Fibroblast of pulmonary artery (primary cell): ENCODE measurements at places on chromosomes 2 and 18.

- DNase-seq: no peak
Observed at GRCh38 chr2:119208791-119209203, 14.8 kb upstream of the STEAP3 start.

DNA sequence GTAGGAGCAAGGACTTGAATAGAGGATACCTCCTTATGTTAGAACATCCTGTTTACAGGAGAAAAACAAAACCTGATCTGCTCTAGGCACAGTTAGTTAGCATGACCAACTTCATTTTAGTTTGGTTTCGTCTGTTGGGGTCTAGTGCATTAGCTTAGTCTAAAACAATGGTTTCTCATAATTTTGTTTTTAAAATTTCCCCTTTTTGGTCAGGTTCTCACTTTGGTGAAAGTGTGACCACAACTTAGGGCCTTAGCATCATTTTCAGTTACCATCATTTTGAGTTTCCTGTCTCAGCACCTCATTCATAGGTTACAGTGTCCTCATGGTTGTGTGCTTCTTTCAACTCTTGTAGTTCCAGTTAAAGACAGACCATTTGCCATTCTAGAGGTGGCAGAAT, 1277.0 kb upstream of the SLC39A10 start:
- no peak for DNase-seq

GRCh38 chr2:85593023-85593422, 2.5 kb upstream of the RNF181 start:
- DNase-seq: no peak

DNA sequence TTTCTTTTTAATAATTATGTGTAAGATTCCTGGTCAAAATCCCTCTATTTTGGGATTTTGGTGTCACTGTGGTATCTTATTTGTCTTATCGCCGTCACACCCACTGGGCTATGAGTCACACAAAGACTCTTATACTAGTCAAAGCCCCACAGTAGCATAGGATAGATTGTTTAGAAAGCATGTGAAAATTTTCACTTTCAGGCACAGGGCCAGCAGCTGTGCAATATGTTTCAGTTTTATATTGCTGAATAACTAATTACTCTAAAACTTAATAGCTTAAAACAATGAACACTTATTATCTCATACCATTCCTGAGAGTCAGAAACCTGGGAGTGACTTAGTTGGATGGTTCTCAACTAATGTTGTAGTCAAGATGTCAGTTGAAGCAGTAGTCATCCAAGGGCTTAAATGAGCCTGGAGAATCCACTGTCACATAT, 24.0 kb downstream of the CFAP210 start:
- peak; percentile 33 for DNase-seq

GRCh38 chr2:119476301-119477112, 44.9 kb downstream of the TMEM37 start:
- peak; percentile 72 for DNase-seq

- no peak for DNase-seq
Observed at GRCh38 chr2:29329899-29330298, 214.7 kb downstream of the CLIP4 start.

DNA sequence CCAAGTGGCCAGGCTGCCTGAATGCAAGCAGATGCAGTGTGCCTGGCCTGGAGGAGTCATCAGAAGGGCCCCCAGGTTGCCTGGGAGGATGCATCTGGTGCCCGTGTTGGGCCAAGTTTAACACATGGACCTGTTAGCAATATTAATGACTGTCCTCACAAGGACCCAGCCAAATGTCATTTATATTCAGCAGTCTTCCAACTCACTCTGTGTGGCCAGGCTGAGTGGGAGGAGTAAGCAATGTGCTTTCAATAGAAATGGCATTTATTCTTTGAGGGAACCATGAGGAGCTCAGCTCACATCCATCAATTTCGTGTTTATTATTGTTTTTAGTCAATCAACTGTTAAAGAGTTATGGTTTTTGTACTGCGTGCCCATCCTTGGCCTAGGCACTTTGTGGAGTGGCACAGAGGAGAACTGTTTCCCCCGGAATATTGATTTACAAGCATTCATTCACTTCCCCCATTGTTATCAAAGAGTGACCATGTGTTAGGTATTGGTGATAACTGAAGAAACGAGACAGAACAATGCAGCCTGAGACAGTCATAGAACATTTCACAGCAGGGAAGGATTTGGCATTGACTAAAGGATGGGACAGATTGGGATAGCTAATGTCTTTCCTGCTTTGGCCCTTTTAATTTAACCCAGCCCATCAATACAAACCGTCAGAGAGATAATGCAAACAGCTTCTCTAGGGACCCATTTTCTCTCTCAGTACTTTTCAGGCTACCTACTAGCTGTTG, 725.2 kb downstream of the TSN start:
- no peak for DNase-seq

DNA sequence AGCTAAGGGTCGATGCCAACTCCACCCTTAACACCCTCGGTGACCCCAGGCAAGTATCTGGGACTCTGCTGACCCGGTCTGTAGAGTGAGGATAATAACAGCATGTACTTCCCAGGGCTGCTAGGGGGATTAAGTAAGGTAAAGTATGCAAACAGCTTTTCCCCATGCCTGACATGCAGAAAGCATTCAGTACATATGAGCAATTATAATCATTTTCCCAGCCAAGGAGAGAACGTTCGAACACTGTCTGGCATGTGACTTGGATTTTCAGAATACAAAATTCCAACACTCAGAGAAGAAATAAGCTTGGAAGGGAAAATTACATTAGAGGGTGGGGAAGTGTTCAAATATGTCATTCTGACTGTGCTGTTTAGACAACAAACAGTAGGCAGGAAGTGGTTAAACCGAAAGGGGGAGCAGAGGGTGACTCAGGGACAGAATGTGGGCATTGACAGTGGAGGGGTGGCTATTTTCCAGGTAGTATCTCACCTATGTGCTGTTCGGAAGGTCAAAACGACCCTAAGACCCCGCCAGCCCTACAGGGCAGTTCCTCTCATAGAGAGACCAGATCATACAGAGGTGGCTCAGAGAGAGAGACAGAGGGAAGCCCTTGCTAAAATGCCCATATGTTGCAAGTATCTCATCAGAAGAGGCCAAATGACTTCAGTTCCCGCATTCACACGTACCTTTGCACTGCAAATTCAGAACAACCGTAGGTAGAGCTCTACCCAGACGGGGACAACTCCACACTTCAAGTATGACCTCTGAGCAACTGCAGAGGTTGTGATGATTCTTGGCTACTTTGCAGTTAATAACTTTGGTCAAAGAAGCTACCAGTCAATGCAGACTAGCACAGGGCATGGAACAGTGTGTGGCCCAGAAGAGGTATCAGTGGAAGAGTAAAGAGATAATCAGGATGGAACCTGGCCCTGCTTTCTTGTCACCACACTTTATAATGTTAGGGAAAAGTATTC, 14.8 kb downstream of the ASPRV1 start:
- peak; percentile 61 for DNase-seq

GRCh38 chr2:199462956-199463692, 5.4 kb upstream of the SATB2 start:
- peak; percentile 41 for DNase-seq

GRCh38 chr2:56537756-56538155, 354.0 kb downstream of the CCDC85A start:
- no peak for DNase-seq

- DNase-seq: no peak
Observed at GRCh38 chr2:36368438-36368837, 12.9 kb downstream of the CRIM1 start.

GRCh38 chr2:210839450-210839849, 283.1 kb downstream of the CPS1 start:
- no peak for DNase-seq

DNA sequence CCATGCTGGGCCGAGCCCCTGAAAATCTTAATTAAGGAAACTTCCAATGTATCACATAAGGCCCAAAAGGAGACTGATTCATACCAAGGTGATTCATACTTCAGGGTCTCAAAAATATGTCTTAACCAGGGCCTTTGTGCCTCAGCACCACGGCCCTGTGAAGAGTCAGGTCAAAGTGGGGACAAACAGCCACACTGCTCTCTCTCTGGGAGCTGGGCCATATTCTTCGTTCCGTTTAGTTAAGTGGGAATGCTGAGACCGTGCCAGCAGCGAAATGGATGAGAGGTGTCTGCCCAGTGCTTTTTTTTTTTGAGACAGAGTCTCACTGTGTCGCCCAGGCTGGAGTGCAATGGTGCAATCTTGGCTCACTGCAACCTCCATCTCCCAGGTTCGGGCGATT, 9.3 kb upstream of the PTMA start:
- DNase-seq: no peak

- DNase-seq: no peak
Observed at GRCh38 chr18:73482901-73483300, 615.1 kb upstream of the NETO1 start.

DNA sequence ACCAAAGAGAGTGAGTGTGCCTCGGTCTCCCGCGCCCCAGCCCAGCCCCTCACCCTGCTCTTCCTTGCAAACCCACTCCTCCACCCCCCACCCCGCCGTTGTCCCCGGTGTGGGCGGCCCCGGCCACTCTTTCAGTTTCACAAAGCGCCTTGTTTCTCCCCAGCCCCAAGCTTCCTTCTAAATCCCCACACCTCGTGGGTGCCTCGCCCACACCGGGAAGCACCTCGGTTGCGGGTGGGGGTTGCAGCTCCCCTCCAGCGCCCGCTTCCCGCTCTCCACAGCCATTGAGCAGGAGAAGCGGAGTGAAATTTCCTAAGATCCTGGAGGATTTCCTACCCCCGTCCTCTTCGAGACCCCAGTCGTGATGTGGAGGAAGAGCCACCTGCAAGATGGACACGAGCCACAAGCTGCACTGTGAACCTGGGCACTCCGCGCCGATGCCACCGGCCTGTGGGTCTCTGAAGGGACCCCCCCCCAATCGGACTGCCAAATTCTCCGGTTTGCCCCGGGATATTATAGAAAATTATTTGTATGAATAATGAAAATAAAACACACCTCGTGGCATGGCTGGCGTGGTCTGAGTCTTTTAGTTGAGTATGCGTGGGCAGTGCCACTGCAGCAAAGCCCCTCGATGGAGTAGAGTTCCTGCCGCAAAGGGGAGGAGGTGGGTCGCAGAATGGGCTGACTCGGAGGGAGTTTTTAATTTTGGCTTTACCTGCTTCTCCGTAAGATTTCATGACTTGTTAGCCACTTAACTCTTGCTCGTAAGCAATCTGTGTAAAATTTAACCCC, 848 bp downstream of the TMSB10 start:
- DNase-seq: no peak

- no peak for DNase-seq
Observed at GRCh38 chr2:136207030-136207623, 89.2 kb upstream of the CXCR4 start.

- no peak for DNase-seq
Observed at GRCh38 chr2:83370419-83370762, 1088.7 kb downstream of the SUCLG1 start.

DNA sequence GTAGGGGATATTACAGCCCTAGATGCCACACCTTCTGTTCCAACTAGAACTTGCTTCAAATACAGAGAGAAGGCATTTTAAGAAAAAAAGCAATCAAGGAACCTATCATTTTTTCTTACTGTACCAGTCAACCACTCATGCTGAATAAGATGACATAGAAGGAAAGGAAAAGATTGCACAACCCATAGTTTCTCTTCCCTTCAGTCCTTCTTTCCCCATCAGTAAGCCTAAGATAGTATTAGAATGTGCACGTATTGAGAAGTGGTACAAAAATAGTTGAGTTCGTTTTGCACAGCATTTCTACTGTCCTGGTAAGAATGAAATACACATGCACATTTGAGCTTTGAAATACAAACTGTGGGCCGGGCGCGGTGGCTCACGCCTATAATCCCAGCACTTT, 27.0 kb upstream of the HK2 start:
- no peak for DNase-seq

- no peak for DNase-seq
Observed at GRCh38 chr18:48542513-48543181, 3.8 kb downstream of the CTIF start.

DNA sequence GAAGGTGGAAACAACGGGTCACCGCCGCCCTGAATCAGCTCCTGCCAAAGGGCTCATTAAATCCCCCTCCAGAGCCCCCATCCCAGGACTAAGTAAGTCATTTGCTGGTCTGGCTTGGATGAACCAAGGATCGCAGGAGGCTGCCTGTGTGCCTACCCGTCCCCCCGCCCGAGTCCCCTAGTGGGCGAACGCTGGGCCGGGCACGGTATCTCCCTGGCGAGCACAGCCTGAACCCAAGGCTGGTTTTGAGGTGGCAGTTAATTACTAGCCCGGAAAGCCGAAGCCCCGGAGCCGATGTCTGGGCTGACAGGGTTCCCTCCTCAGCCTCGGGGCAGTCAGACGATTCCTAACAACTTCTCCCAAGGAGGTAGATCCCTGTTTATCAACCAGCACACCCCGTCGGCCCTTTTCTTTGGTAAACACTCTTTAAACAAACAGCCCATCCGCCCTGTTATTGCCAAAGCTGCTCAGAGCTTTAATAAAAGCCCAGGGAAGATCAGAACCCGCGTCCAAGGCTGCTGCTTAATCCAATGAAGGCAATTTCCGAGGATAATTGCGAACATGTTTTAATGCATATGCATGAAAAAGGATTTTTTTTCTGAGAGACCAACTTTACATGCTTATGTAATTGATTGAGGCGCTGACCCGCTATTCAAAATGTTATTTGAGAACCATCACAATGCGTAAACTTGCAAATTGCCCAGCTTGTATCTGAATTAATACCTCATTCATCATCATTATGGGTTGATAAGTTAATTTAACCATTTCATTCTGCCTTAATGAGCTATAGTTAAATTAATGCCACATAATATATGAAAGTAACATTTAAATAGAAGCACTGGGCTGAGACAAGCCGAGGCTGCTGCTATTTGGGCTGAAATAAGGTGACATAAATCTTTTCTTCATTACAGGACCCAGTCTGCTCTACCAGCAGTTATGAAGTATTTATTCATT, 10.5 kb downstream of the EVX2 start:
- DNase-seq: no peak

GRCh38 chr2:234029150-234029733, 21.3 kb upstream of the SPP2 start:
- no peak for DNase-seq

- DNase-seq: no peak
Observed at GRCh38 chr2:151417650-151418049, 7.9 kb downstream of the RIF1 start.

GRCh38 chr2:43553341-43553855, 42.4 kb downstream of the THADA start:
- DNase-seq: no peak

GRCh38 chr2:179953359-179953758, 53.7 kb downstream of the CWC22 start:
- no peak for DNase-seq

DNA sequence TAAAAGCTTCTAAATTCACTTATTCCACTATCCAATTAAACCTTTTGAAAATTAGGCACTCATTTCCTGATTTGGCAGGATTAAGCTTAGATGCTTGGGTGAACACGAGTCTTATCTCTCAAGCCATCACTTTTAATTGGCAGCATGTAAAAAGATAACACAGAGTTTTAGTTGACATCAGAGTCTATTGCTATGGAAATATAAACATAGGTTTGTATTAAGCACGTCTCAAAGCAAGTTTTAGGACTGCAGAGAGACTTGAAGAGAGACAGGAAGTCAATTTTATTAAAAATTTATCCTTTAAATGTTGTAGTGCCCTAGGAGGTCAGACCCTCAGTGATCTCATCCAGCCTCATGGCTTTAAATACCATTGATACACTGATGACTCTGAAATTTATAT, 5.6 kb downstream of the RBKS start:
- no peak for DNase-seq

GRCh38 chr2:26666671-26667070, 25.5 kb upstream of the CIB4 start:
- no peak for DNase-seq

- peak; percentile 21 for DNase-seq
Observed at GRCh38 chr2:158463496-158464095, 6.8 kb downstream of the PKP4 start.
